ENCODE measurements at places on chromosomes 2 and 18.
A peak's percentile ranks its signal among the peaks of the same experiment; 100 is the strongest.

DNA sequence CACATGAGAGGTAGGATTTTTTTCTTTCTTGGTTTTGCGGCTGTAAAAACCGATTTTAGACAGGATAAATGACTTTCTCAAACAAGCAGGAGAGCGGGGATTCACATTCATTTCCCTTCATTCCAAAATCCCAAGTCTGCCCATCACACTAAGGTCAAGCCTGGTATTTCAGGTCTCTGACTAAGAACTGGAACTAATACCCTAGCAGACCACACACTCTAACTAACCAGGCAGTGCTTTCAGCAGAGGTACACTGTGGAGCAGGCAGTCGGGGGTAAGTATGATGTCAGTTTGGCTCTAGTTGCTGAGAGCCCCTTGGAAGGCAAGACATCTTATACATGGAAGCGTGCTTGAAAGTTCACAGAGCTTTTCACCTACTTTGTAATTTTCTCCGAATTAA is 128.1 kb upstream of the LHCGR start:
- no peak for DNase-seq

- no peak for DNase-seq
Observed at GRCh38 chr2:165162466-165162865, 41.4 kb downstream of the SCN3A start.

DNA sequence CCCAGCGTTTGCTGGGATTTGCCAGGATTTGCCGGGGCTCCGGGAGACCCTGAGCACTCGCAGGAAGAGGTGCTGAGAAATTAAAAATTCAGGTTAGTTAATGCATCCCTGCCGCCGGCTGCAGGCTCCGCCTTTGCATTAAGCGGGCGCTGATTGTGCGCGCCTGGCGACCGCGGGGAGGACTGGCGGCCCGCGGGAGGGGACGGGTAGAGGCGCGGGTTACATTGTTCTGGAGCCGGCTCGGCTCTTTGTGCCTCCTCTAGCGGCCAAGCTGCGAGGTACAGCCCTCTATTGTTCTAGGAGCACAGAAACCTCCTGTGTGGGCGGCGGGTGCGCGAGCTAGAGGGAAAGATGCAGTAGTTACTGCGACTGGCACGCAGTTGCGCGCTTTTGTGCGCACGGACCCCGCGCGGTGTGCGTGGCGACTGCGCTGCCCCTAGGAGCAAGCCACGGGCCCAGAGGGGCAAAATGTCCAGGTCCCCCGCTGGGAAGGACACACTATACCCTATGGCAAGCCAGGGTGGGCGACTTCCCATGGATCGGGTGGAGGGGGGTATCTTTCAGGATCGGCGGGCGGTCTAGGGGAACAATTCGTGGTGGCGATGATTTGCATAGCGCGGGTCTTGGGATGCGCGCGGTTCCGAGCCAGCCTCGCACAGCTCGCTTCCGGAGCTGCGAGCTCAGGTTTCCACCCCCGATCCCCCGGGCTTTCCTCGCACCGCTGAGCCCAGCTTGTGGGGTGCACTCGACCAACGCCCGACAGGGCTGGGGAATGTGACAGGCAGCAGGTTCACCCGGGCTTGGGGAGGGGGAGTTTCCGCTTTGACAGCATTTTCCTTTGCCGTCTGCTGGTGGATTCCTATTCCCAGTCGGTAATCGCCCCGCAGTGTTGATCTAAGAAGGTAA is 2.8 kb downstream of the ONECUT2 start:
- DNase-seq: peak; percentile 20

DNA sequence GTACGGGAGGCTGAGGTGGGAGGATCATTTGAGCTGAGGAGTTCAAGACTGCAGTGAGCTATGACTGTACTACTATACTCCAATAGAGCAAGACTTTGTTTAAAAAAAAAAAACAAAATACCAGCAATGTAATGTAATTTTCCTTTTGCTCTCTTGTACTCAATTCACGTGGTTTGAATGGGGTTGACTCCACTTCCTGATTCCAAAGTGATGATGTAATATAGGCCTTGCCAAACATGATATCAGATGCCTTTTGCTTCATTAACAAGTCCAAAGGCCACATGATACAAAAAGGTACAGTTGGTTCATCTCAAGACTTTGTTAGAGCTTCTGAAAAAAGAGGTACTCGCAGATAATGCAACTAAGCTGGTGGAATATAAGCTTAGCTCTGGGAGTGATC is 321.8 kb downstream of the ZEB2 start:
- DNase-seq: no peak

DNA sequence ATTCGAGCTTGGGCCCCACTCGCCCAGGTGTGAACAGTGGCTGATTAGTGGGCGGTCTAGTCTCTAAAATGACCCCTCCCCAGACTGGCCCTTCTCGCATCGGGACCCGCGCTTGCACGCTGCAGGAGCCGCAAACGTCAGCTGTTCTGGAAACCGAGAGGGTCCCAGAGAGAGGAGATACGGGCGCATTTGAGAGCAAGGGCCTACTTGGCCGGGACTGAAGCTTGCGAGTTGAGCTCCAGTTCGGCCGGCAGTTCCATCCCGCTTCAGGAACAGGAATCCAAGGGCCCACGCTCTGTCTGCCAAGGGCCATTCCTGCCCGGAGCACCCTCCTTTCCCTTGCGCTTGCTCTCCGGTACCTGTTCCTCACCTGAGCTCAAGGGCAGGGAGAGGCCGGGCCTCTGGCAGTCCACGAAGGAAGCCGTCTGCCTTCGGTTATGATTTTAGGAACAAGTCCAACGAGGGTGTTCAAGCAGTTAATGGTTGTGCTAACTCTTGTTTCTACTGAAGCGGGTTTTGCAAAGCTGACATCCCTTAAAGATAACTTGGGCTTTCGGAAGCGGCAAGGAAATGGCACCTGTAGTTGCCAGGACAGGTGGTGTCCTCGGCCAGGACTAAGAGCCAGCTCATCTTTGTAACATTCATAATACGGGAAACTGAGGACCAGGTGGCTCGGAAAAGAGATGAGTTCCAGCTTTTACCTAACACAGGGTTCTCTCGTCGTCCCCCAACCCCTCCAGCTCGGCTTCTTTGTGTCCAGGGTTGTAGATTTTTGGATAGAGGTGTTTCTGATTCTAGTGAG is 3.9 kb upstream of the DLX1 start:
- DNase-seq: no peak

- DNase-seq: no peak
Observed at GRCh38 chr18:9872823-9873222, 12.9 kb upstream of the TXNDC2 start.

All from stimulated activated CD4-positive, alpha-beta T cell treated with anti-CD3 and anti-CD28 coated beads, TNF-alpha, amount 100 ng/mL, for 24 hours (primary cell).